MG63 (cell line): ENCODE measurements at places on chromosomes 13 and 19. TPM values are rescaled to one million over a fixed set of nuclear protein-coding genes. Genes with fewer than 3 reads are reported as not detected.

The CERS1 gene
- total RNA-seq = 8.4 and 9.9 TPM in 2 replicates

The HNRNPA1L2 gene
- total RNA-seq = 0.33 TPM in 1 of 2 replicates, not detected in the other

The ZNF571 gene
- 3.0 and 13.6 TPM in 2 replicates for total RNA-seq

DNA sequence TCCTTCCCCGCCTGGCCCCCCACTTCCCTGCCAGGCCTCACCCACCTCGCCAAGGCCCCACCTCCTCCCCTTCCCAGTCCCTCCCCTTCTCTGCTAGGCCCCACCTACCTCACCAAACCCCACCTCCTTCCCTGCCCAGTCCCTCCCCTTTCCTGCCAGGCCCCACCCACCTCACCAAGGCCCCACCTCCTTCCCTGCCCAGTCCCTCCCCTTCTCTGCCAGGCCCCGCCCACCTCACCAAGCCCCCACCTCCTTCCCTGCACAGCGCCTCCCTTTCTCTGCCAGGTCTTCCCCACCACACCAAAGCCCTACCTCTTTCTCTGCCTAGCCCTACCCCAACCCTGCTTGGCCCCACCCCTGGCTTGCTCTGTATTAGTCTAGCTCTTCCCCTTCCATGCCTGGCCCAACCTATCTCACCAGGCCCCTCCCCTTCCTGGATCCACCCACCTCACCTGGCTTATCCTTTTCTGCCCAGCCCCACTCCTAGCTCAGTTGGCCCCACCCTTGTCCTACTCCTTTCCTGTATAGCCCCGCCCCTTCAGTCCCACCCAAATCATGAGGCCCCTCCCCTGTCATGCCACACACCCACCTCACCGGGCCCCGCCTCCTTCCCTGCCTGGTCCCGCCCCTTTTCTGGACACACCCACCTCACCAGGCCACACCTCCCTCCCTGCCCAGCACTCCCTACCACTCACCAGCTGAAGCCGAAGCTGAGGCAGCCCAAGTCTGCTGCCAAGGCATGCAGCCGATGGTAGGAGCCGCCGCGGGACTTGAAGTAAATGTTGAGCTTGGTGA lies 16.2 kb downstream of the CERS1 start:
- DNase-seq = peak; percentile 52

- DNase-seq = no peak
Measured at GRCh38 chr13:84118839-84119409, 236.7 kb upstream of the SLITRK1 start.

GRCh38 chr19:16069813-16070365 lies 6.4 kb upstream of the TPM4 start:
- no peak for DNase-seq

DNA sequence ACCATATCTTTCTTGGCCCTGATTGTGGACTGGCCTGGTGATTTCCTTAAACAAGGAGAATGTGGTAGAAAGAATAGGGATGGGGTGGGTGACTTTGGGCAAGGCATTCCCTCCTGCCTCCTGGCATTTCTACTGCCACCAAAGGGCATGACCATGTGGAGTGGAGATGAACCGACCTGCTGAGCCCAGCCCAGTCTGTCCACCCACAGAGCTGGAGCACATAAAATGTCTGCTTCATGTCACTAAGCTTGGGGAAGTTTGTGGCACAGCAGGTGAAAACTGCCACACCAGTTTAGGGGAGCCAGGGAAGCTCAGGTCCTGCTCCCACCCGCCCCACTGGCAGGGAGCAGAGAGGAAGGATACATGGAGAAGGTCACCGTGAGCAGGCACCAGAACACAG lies 6.3 kb downstream of the TMEM161A start:
- no peak for DNase-seq

DNA sequence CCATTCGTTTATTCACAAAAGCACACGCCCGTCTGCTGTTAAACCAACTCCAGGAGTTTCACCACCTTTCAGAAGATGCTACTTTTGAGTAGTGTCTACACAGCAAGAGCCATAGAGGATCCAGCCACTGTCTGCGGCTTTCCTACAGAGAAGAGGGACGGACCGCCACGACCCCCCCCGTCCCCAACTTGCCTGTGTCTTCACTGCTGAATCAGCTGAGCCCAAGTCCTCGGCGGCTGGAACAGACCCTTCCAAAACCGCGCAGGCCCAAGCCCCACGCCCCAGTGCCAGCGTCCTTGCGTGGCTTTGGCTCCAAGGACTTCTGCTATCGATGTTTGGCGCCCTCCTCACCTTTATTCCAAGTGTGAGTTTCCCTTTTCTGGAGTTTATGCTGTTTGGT lies 65.1 kb downstream of the SPACA7 start:
- DNase-seq = no peak

DNA sequence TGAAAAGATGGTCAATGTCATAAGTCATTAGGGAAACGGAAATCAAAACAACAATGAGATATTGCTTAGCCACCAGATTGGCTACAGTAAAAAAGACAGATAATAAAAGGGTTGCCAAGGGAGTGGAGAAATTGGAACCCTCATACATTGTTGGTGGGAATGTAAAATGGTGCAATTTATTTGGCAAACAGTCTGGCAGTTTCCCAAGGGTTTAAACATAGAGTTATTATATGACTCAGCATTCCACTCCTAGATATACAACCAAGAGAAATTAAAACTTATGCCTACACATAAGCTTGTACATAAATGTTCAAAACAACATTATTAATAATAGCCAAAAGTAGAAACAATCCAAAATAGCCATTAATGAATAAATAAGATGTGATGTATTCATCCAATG lies 9.9 kb upstream of the ZNF227 start:
- no peak for DNase-seq
